ENCODE measurements at places on chromosomes 3 and 15.

DNA sequence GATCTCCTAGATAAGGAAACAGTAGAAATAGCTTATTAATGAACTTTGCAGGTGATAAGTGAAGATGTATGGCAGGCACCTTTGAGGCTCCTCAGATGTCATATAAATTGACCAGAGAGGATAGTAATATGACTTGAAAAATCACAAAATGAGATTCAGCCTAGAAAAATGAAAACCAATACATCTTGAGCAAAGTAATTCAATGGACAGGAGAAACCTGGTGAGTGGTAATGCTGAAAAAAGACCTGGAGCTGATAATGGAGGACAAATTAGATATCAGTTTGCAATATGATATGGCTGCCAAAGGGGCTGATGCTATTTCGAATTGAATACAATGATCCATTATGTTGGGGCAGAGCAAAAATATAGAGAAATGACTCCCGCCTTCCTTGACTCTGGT, 103.9 kb downstream of the LSAMP start:
- no peak for DNase-seq

- DNase-seq = no peak
These were observed at the start of gene FEZF2 for GRCh38 chr3:62373215-62373614. TSS of gene FEZF2 (minus strand) at chr3:62373550. CDS start at chr3:62372868, 682 bp downstream.

GRCh38 chr3:158918008-158918407, 116.2 kb downstream of the MFSD1 start:
- DNase-seq = peak; percentile 43

- no peak for DNase-seq
These were observed 5.4 kb downstream of the BTBD1 start for GRCh38 chr15:83061680-83062079.

DNA sequence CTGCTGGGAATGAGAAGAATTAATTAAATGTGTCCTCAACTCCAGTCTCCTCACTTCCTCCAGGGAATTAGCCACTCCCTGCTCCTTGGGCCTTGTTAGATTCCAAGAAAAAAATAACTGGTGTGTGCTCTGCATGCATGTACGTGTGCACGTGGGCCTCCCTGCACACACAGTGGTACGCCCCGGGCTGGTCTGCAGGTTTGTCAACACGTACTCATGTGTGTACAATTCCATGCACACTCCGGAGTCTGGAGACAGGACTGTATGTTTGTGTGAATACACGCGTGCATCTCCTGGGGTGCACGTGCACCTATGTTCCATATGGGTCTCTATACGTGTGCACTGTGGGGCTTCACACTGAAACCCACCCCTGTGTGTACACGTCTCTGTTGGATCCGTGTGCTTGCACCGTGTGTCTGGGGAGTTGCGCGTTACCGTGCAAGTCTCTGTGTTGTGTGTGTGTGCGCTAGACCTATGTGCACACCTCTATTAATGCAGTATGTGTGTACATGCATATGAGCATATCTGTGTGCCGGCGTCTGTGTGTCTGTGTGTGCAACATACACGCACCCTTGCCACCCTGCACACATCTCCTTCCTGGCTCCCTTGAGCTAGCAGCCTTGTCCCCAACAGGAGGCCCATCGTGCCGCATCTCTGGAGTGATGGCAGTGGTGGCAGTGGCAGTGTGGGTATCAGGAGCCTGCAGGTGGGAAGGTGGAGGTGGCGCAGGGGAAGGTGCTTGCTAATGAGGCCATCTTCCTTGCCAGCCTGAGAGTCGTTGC, 210.1 kb downstream of the TBC1D2B start:
- DNase-seq = no peak

Data from AML-193 (cell line).